ENCODE measurements at places on chromosomes 5 and 9.

GRCh38 chr9:123437201-123437600 lies 81.2 kb downstream of the CRB2 start:
- no peak for ATAC-seq

GRCh38 chr9:120729791-120730241 lies 15.5 kb upstream of the MEGF9 start:
- no peak for ATAC-seq

GRCh38 chr9:108811944-108812343 lies 43.8 kb downstream of the ACTL7B start:
- no peak for ATAC-seq

DNA sequence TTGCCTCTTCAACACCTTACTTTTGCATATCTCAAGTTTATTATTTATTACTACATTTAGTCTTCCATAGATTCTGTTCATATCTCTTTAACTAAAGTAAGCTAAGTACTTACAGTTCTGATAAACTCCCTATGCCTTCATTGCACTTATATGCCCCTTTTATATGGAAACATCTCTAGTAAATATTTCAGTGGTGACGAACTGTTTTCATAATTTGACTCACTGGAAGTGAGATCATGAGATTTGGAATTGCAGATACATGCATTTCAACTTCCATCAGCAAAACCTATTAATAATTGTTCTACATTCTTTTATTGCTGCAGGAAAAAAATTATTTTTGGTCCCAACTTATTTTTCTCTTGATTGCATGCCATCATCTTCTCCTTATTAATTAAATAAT lies 263.5 kb downstream of the CD180 start:
- ATAC-seq, result peak; percentile 55

- no peak for ATAC-seq
Measured at GRCh38 chr9:81396528-81396927, 292.8 kb downstream of the TLE1 start.

DNA sequence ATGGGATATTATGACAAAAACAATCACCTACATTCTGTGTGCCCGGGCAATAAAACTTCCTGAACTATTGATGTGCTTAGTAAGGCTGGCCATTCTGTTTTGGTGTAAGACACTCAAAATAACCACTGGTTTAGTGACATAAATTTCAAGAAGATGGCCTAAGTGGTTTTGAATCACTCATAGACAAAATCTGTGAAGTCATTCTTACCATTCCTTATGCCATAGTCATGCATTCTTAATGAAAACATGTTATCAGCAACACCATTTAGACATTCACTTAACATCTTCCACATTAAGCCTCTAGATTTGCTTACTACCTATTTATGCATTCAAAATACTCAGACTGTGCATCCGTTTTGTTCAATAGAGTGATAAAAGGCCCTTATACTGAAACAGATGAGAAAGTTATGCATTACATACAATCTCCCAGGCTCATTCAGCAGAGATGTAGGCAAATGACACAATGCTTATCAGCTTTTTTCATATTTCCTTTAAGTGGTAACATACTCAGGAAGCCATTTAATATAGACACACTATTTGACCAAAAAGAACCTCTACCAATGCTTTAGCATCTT lies 848.8 kb upstream of the DMAC1 start:
- ATAC-seq, result no peak

- ATAC-seq, result no peak
Measured at GRCh38 chr5:82728926-82729702, 348.1 kb downstream of the TMEM167A start.

DNA sequence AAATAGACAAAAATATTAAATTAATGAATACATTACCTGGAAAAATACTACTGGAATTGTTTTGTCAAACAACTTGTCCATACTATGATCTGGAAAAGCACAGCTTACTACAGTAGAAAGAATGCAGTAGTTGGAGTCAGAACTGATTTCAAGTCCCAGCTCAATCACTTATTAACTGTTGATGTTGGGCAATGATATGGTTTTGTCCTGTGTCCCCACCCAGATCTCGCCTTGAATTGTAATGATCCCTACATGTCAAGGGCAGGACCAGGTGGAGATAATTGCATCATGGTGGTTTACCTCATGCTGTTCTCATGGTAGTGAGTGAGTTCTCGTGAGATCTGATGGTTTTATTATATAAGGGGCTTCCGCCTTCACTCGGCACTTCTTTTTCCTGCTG lies 247.5 kb downstream of the CD180 start:
- ATAC-seq, result no peak

GRCh38 chr5:177469750-177470525 lies 3.5 kb downstream of the DBN1 start:
- ATAC-seq, result no peak

- ATAC-seq, result peak; percentile 26
Measured at GRCh38 chr9:129145841-129146292, 32.2 kb downstream of the IER5L start.

GRCh38 chr5:113276001-113276400 lies 158.8 kb downstream of the TSSK1B start:
- no peak for ATAC-seq

- ATAC-seq, result no peak
Measured at GRCh38 chr5:170444969-170445505, 55.9 kb upstream of the KCNMB1 start.

DNA sequence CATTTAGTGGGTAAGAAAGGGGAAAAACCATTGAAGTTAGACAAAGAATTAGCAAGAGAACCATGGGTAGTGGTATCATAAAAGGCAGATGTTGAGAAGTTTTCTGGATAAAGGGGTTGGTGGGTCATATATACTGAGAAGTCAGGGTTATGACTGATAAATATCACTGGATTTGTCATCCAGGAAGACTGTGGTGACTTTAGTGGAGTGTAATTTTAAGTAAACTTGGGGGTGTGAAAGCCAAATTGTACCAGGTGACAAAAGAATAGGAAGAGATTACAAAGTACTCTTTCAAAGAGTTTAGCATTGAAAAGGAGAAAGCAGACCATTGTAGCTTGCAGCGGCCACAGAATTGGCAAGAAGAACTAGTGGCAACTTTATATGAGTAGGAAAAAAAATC lies 315.2 kb upstream of the DMAC1 start:
- ATAC-seq, result no peak

GRCh38 chr9:132671620-132672412 lies 1.6 kb downstream of the GTF3C4 start:
- ATAC-seq, result no peak

GRCh38 chr9:114264806-114265550 lies 57.9 kb upstream of the ORM1 start:
- ATAC-seq, result no peak

GRCh38 chr5:82792096-82792495 lies 285.1 kb downstream of the TMEM167A start:
- ATAC-seq, result no peak

GRCh38 chr5:152089644-152090043 lies 165.0 kb upstream of the GLRA1 start:
- ATAC-seq, result no peak

- no peak for ATAC-seq
Measured at GRCh38 chr9:38075272-38075671, 6.2 kb upstream of the SHB start.

DNA sequence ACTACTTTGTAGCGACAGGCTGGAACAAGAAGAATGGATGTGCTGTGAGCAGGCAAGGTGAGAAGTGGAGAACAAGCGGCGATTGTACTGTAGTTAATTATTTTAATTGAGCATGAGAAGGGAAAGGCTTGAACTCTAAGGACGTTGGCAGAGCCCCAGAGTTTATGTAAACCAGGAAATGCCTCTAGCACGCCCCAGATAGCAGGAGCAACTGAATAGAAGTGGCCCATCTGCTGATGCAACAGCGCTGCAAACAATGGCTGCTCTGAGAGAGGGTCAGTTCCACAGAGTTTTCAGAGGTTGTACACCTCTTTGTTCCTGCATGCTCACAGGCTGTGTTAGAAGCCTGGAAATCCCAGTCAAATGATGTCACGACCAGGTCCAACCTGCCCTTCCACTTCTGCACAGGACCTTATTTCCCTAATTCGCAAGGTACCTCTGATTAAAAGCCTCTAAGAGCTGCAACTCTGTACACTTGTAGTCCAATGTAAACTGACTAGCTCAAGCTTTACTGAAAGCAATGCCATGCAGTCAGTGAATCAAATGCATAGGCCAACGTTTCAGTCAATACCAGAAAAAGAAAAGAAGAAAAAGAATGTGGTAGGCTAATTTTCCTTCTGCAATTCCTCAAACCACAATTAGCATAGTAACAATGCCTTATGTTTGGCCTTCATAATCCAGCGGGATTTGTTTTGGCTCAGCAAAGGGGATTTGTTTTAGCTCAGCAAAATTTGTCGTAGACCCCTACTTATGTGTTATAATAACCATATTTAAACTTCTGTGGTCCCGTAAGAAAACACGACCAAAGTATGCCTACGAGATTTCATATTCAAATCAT lies 119.6 kb upstream of the RETREG1 start:
- no peak for ATAC-seq

- ATAC-seq, result no peak
Measured at GRCh38 chr5:72847439-72847838, 31.0 kb downstream of the TNPO1 start.

GRCh38 chr5:172561151-172561550 lies 79.9 kb upstream of the NEURL1B start:
- no peak for ATAC-seq

- no peak for ATAC-seq
Measured at GRCh38 chr5:32115985-32116384, 58.1 kb downstream of the GOLPH3 start.

- ATAC-seq, result no peak
Measured at GRCh38 chr5:127086589-127086988, 13.3 kb upstream of the C5orf63 start.

DNA sequence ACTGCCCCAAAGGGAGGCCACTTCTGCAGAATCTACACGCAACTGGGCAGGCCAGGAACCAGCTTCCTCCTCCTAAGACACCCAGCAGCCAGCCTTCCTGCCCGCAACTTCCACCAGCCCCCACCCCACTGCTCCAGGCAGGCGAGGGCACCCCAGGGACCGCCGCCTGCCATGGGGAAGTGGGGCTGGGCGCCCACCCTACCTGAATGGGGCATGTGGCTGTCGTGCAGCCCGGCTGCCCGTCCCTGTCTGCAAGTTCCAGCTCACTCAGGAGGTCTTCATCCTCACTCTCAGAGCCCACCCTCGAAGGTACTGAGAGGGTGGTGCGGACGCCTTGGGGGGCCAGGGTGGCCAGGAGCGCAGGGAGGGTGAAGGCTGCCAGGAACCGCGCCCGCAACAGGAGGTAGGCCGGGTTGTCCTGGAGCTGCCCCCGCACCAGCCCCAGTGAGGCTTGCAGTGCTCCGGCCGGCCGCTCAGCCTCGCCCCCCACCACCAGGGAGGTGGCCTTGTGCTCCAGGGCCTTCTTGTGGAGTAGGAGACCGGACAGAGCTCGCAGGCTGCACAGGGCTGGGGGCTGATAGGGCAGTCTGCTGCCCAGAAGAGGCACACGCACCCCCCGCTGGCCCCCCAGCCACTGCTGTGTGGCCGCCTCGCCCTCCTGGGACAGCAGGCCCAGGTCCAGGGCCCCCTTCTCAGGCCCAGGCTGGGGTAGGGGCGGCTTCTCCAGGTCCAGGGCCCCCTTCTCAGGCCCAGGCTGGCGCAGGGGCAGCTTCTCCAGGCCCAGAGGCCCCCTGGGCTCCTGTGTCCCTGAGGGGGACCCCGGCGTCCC lies 4.1 kb upstream of the CARD9 start:
- no peak for ATAC-seq

DNA sequence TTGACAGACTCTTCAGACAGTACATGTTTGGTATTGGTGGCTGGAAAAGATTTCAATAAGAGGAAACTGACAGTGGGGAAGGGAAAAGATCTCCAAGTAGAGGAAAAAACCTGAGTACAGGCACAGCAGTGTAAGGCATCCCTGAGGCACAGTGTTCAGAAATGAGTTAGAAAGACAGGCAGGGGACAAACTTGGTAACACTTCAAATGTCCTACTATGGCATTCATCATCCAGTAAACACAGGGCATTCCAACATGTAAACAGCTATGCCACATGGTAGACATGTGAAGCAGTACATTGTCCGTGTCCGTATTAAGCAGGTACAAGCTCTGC lies 45.0 kb upstream of the NR5A1 start:
- peak; percentile 35 for ATAC-seq

- no peak for ATAC-seq
Measured at GRCh38 chr5:151706906-151707305, 20.2 kb upstream of the SPARC start.

DNA sequence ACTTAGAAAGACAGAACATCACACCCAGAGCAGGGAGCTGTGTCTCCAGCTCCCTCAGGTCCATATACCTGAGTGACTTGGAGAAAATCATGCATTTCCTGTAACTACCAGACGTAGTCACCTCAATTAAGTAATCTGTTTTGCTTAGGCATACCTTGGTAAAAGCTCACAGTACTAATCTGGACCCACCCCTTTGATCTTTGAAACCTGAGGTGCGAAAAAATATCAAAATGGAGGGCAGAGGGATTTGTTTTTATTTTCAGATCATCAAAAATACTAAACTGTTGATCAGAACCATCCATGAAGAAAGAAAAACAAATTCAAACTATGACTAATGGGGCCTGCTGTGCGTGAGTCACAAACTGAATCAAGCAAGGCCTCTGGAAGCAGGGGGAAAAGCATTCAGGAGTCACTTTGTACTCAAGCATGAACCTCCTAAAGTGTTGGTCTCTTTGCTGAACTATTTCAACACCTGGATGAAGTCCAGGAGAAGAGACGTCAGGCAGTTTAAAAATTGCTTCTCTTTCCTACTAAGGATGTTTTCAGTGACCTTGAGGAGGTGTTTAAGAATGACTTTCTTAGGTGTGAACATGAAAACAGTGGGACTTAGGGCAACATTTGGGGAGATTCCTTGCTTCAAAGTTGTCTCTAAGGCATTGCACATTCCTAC lies 76.3 kb downstream of the MUSK start:
- peak; percentile 91 for ATAC-seq

- no peak for ATAC-seq
Measured at GRCh38 chr5:88474574-88474973, 205.9 kb upstream of the TMEM161B start.

DNA sequence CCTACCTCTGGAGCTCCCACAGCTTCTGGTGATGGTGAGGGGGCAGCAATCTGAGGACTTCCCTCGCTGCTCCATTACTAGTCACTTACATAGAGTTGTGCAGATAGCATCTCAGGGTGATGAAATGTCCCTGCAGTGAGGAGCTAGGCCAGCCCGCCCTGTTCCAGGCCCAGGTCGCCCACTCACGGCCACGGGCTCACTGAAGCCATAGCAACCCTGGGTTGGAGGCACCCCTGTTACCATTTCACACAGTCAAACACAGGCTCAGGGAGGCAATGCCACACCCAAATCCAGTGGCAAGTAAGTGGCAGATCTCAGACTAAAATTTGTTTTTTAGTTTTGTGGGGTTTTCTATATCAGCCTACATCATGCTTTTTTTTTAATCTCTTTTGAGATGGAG lies 19.6 kb downstream of the SH2D3C start:
- ATAC-seq, result no peak

DNA sequence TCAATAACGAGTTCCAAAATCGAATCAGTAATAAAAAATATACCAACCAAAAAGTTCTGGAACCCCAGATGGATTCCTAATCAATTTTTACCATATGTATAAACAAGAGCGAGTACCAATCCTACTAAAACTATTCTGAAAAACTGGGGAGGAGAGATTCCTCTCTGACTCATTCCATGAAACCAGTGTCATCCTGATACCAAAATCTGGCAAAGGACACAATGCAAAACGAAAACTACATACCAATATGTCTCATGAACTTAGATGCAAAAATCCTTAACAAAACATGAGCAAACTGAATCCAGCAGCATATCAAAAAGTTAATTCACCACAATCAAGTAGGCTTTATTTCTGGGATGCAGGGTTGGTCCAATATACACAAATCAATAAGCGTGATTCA lies 30.5 kb upstream of the MACIR start:
- ATAC-seq, result no peak

- ATAC-seq, result no peak
Measured at GRCh38 chr5:151286246-151286645, 17.3 kb downstream of the SLC36A3 start.

Measured in SK-N-SH treated with all-trans-retinoic acid at 6 μM for 48 hours (cell line).